GM04503 (cell line): ENCODE measurements at places on chromosomes 2 and 18.

- no peak for DNase-seq
Measured at GRCh38 chr2:61575447-61575859, 37.3 kb upstream of the XPO1 start.

DNA sequence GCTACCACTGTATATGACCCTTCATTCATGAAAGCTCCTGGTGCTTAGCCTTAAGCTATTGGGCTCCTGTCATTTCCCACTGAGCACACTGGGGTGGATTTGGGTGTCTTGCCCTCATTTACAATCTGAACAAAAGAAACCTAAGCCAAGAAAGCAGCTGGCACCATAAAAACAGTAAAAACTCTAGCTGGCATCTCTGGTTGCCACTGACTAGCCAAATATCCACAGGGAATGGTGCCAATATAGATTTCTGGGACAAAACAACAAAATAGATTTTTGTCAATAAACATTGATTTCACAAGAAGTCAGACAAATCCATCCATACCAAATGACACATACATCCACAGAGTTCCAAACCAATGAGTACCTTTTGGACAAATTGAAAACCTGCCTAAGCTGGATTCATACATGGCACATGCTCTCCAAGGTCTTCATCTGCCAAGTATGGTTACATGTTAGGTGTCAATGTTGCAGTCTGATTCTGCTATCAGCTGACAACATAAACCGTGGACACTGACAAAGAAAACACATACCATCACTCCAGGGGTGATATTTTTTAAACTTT lies 1081.5 kb upstream of the ZEB2 start:
- no peak for DNase-seq

GRCh38 chr18:48408727-48409590 lies at the start of gene ZBTB7C:
Gene ZBTB7C, minus strand, starts transcription at chr18:48409383.
- no peak for DNase-seq

- DNase-seq = no peak
Measured at GRCh38 chr2:225740086-225740485, 340.6 kb downstream of the NYAP2 start.

GRCh38 chr2:233455491-233455890 lies 101.2 kb downstream of the DGKD start:
- DNase-seq = no peak

DNA sequence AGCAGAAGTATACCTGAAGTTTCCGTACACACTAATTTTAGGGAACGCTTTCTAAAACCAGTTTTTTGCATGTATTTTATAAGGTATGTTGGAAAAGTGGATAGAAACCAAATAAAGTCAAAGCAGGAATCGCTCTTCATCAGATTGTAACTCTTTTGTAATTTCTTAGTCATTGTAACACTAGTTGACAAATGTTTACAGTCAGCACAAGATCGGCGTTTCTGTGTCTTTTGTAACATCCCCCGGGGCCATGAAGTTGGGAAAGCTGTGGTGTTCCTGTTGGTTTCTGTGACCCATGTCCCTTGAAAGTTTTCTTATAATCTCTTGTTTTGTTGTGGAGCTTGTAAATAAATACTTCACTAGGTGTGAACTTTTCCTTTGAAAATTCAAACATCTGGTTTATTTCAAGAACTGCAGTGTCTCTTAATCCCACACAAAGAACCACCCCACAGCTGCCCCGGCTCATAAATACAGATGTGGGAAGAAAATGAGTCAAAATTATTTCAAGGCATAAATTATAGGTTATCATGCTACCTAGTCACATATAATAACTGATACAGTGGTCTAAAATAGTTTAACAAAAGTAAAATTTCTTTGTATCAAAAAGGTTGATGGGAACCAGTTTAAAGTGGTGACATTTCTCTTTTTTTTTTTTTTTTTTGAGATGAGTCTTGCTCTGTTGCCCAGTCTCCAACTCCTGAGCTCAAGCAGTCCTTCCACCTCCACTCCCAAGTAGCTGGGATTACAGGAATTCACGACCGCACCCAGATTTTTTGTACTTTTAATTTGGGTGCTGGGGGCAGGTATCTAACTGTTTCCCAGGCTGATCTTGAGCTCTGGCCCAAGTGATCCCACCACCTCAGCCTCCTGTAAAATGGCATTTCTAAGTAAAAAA lies 751 bp upstream of the NMI start:
- DNase-seq = peak; percentile 42
